Thyroid gland (tissue), 4 donors: ENCODE measurements at places on chromosomes 5 and 9. TPM values are rescaled to one million over a fixed set of nuclear protein-coding genes. Genes with fewer than 3 reads are reported as not detected.
A peak's percentile ranks its signal among the peaks of the same experiment; 100 is the strongest.

The IGIP gene
- total RNA-seq: 31.7 TPM

The SHC3 gene
- 5.9 TPM for total RNA-seq

The CDKN2AIPNL gene
- total RNA-seq: 35.8 TPM

The S100Z gene
- not detected for total RNA-seq

The TMOD1 gene
- 37.0 TPM for total RNA-seq

The CAVIN4 gene
- 1.0 TPM for total RNA-seq

The FOXE1 gene
- 748 TPM for total RNA-seq

DNA sequence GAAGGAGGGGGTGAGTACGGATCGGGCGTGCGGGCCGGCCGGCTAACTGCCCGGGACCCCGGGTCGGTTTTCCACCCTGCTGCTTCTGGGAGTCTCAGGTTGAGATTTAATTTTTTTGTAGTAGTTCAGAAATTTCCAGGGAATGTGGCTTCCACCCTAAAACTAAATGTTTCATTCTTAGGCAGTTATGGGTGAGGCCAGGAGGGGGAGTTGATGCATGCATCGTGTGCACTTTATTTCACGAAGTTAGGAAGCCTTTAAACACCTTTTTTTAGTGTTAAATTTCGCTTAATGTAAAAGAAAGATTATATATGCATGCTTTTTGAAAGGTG lies 905 bp downstream of the CDK9 start:
- DNase-seq: no peak

DNA sequence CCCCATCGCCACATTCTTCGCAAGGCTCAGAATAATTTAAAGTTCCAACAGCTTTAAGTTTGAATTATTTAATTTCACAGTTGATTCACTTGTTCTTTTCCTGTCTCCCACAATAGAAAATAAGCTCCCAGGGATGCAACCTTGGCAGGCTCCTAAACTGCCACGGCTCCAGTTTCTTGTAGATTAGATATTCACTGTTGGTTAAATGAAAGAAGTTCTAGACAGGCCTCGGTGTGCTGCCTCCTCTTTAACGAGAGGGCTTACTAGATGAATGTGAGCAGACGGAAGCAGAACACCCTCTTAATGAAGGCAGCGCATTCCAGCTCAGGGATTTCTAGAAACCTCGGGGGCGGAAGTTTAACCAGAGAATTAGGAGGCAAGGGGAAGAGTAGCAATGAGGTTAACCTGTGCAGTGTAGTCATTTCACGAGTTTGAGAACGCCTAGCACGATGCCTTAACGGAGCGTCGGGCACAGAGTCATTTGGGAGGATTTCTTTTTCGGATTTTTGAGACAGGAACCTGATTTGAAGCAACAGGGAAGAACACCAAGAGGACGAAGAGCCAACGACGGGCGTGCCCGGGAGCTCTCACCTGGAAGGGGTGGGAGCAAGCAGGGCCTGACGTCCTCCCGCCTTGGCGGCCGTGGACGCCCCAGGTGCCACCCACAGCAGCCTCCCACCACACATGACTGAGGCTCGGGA lies 637 bp upstream of the SMC5 start:
- peak; percentile 84 for DNase-seq

DNA sequence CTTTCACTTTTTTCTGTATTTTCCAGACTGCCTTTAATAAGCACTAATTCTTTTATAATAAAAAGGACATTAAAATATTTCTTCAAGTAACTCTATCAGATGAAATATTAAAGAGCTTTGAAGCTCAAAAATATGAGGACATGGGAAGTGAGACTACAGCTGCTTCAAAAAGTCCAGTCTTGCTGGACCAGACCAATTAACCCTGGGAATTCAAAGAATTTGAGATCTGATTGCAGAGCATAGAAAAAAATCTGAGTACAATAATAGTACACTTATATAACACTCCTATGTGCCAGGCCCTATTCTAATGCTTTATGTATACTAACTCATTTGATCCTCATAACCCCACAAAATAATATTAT lies 9.8 kb downstream of the TMEM245 start:
- no peak for DNase-seq

GRCh38 chr5:80239680-80240367 lies 16.0 kb downstream of the SERINC5 start:
- DNase-seq: no peak

DNA sequence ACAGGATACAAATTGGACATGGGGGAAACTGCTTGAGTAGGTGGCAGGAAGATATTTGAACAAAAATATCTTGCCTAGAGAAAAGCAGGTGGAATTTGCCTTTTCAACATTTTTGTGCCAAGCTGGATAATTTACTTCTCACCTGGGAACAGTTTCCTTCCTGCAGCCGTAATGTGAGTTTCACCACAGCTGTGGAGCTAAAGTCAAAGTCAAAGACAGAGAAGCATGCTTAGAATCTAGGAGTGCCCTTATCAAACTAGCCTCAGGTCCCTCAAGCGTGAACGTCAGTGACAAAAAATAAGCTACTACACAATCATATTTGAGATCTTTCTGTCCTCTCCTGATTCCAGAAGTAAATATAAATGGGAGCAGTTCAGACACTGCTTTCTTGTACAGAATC lies 588.9 kb downstream of the MAT2B start:
- no peak for DNase-seq

DNA sequence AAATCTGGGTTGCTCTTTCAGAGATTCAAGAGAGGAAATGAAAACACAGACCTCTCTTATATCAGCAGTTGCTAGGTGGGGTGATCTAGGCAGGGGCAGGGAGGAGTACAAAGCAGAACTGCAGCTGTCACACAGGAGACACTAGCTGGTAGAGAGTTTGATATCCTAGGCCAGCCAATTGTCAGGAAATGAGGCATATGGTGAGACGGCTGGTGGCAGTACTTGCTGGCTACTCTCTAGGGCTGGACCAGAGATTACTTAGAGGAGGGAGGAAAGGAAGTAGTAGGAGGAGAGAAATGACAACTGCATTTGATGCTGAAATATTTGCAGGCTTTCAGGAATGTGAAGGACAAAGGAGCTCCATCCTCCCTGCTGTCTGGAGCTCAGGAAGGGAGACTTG lies 113.8 kb downstream of the TRIM32 start:
- DNase-seq: no peak

GRCh38 chr5:118637947-118638670 lies 350.2 kb downstream of the DTWD2 start:
- peak; percentile 13 for DNase-seq

DNA sequence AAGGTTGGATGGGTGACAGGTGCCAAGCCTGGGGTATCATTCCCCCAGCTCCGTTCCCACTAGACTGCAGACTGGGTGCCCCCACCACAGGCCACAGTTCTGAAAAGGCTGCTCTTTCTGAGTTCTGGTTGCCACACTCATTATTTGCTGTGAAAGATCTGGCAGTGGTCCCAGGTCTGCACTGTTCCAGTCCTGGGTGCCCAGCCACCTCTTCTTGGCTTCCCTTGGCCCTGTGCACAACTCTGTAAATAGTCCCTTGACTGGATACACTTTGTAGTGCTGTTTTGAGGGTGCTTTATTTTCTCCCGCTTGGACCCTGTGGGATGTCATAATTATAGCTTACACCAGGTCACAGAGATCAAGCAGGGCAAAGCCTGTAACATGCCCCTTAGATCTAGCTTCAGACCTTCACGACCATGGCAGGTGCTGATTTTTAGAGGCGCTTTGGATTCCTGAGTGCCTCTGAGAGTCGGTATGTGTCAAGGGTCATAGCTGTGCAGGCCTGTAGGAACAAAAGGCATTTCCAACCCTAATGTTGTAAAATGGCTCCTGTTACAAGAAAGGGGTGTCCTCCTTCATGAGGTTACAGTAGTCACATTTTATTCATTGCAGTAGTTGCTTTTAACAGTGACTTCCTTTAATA lies 344.9 kb downstream of the ICE1 start:
- DNase-seq: peak; percentile 93

- DNase-seq: no peak
Observed at GRCh38 chr5:1830571-1831228, 29.5 kb downstream of the NDUFS6 start.

GRCh38 chr9:14312719-14313377 lies 1.1 kb downstream of the NFIB start:
- DNase-seq: peak; percentile 53

DNA sequence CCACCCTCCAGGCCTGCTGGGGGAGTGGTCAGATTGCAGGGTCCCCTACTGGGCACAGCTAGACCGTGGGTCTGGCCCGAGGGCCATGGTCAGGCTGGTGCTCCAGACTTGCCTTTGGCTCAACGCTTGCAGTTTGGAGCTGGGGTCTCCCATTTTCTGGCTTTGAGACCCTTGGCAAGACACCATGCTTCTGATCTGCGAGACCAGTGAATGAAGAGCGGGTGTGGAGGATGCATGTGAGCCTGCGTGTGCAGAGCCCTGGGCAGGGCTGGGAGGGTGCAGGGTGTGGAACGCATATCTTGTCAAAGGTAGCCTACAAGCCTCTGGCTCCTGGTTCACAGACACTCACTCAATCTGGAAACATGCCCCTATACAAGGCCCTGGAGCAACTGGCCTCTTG lies 6.1 kb upstream of the MRNIP start:
- DNase-seq: no peak

GRCh38 chr5:161686881-161687280 lies 1.4 kb downstream of the GABRA6 start:
- DNase-seq: no peak

GRCh38 chr5:93800988-93801811 lies 59.8 kb upstream of the POU5F2 start:
- DNase-seq: peak; percentile 62

- DNase-seq: no peak
Observed at GRCh38 chr5:167905919-167906853, 385.3 kb upstream of the WWC1 start.

DNA sequence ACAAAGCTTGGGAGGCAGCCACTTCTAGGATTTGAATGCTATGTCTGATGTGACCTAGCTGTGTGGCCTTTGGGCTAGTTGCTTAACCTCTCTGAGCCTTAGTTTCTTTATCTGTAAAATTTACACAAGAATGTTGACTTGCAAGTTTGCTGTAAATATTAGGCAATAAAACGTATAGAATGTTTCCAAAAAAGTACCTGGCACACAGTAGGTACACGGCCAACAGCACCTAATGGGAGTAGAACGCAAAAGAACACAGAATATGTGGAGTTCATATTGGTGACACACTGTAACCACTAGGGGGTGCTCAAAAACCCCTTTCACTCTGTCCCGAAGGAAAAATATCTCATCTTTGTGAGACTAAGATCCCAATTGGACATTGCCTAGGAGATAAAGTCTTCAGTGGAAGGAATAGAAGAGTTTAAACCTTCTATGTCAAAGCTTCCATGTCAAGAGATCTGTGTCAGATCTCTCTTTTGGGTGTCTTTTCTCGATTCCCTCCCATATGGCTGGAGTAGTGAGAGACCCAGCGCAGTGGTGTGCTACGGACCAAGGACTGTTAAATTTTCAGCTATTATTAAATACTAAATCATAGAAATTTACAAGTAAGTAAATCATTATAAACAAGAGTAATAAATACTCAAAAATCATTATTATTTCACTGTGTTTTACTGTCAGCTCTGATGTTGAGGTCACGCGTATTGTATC lies 145.4 kb upstream of the RAD23B start:
- no peak for DNase-seq

DNA sequence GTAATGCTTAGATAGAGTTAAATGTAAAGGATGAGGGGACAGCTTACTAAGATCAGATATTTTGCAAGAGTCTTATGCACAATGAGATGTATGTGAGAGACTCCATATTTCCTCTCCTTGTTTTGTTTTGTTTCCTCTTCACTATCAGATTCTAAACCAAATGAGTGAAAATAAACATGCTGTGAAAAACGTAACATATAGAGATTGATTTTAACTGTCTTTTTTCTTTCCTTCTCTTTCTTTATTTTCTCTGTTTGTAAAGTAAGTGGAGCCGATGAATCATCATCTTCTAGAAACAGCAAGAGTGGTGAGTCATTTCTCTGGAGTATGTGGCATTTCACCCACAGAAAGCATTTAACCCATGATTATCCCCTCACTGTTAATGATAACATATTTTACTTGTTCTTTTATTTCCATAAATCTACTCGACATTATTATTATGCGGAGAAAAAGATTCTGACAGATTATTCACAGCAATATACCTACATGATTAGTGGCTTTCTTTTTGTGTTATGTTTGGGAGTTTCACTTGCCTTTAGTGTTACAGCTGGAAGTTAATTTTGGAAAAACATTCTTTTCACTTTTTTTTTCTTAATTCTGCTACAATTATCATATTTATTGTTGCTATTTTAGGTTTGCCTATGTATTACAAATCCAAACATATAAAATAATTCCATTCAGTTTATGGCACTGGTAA lies 2.1 kb upstream of the ANXA1 start:
- no peak for DNase-seq

DNA sequence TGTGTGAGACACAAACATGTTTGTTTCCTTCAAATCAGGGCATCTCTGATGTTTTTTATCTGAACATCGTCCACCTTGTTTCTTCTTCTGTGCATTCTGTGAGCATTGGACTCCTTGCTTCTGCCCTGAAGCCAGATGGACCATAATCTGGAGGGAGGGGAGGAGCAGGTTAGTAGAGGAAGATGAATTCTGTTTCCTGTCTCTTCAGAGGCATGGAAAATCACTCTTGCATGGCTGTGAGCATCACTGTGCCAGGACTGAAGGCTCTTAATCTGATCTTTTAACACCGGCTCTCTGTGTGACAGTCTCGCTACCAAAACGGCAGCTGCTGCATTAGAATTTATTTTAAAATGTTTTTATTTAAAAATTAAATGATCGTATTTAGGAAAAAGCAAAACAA lies 43.3 kb downstream of the TLE4 start:
- no peak for DNase-seq

DNA sequence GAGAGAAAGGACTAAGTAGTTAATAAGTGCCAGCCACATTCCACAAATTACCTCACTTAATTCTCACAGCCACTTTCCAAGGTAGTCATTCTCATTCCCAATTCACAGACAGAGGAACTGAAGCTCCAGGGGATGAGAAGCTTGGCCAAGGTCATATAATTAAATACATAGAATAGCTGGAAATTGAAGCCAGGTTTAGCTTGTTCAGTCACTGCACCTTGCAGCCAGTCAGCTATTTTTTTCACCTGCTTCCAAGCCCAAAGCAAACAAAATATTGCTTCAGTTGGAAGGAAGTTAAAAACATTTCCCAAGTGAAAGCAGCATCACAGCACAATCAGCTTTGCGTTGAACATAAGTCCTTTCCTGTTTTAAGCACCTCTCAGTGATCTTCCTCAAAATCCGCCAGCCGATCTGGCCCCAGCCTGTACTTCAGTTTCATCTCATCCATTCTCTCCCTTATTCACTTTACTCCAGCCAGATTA lies 4.8 kb downstream of the ALDH1A1 start:
- DNase-seq: no peak
